ENCODE measurements at places on chromosomes 1 and 21.

- no peak for DNase-seq
Measured at GRCh38 chr1:198024336-198024735, 107.2 kb downstream of the LHX9 start.

DNA sequence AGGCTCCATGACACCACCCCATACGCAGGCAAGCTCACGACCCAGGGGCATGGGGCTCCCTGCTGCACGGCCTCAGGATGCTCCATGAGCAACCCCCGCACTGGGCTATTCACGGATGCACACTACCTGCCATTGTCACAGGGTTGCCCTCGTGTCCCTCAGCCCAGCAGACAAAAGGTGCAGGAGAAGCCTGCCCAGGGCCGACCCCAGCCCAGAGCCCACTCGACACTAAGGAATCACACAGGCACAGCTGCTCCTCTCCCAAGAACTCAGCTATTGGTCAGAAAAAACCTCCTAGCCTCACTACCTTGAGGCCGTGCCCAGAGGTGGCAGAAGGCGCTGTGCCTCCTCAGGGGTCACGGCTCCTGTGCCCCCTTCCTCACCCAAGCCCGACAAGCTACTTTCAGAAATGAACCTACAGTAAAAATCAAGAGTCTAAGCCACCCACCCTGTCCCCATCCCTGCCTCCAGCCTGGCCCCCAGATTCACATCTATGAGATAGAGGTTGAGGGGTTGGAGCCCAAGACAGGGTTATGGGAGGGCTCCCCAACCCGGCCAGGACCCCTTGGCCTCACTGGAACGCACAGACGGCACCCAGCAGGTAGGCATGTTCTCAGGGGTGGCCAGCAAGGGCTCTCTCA is 6.4 kb upstream of the SPATC1L start:
- DNase-seq, result no peak

DNA sequence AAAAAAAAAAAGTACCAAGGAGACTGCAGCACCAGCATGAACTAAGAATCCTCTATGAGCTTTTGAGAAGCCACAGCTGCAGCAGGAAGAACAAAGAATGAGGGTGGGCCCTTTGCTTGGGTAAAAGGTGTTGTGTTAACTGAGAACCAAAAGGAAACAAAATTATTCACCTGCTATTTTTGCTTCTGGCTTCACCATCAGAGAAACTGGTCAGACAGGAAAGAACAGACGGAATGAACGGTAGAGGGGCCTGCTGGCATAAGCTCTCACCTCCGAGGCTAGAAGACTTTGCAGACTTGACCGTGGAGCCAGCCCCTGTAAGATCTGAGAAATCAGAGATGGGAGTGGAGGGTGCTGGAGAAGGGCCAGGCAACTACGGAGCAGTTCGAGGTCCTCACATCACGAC is 27.6 kb downstream of the IL10RB start:
- no peak for DNase-seq

- DNase-seq, result no peak
Measured at GRCh38 chr1:21836729-21837128, 24.7 kb downstream of the LDLRAD2 start.

GRCh38 chr1:177996957-177997356 is 27.1 kb upstream of the SEC16B start:
- DNase-seq, result no peak

DNA sequence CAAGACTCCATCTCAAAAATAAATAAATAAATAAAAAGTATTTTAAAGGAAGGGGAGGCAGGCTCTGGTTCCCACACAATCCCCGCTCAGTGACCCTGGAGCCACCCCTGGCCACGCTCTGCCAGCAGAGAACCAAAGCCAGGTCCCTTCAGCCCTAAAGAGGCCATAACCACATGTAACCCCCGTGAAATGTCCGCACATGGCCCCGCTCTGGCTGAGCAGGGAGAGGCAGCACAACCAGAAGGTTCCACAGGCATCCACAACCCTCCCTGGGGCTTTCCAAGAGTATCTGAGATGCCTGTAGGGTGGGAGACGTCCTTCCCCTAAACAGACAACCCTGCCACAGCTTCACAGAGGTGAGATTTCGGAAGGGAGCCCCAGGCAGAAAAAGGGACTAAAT is 1.4 kb upstream of the ARF1 start:
- DNase-seq, result no peak

GRCh38 chr1:4344065-4344732 is 310.2 kb upstream of the AJAP1 start:
- no peak for DNase-seq

GRCh38 chr1:91792489-91793071 is 93.4 kb downstream of the TGFBR3 start:
- no peak for DNase-seq

- DNase-seq, result no peak
Measured at GRCh38 chr1:183926983-183927382, 110.5 kb downstream of the COLGALT2 start.

- DNase-seq, result no peak
Measured at GRCh38 chr1:190762325-190762724, 284.7 kb upstream of the BRINP3 start.

GRCh38 chr1:192232817-192233417 is 74.7 kb downstream of the RGS18 start:
- DNase-seq, result no peak

GRCh38 chr1:205272536-205272935 is 44.8 kb downstream of the TMCC2 start:
- DNase-seq, result no peak

DNA sequence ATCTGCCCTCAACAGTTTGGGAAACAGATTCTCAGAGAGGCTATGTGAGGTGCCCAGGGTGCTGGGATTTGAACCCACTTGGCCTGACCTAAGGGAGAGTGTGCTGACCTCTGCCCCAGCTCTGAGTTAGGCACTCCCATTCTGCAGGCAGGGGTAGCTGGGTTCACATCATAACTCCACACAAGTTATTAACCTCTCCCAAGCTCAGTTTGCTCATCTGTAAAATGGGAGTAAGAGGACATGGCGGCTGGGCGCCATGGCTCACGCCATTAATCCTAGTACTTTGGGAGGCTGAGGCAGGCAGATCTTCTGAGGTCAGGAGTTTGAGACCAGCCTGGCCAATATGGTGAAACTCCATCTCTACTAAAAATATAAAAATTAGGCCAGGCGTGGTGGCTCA is 8.9 kb upstream of the SLC25A33 start:
- no peak for DNase-seq

DNA sequence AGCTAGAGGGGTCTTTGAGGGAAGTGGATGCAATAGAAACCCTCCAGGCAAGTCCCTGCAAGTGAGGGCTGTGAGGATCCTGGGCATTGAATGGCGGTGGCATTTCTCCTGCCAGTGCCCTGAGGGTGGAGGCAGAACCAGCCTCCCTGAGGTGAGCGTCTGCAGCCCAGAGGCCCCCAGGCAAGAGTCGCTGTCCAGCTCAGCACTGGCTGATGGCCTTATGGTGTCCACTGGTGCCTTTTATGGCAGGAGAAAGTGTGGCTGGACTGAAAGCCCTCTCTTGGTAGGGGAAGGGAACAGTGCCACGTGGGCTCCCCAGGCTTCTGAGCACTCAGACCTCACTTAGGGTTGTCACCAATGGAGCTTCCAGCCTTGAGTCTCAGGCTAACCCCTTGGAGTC is 77.3 kb downstream of the SH3BGR start:
- no peak for DNase-seq
